Stimulated activated CD4-positive, alpha-beta T cell treated with anti-CD3 and anti-CD28 coated beads, Interleukin-2, amount 100 ng/mL, for 24 hours (primary cell): ENCODE measurements at places on chromosomes 12 and 14.

DNA sequence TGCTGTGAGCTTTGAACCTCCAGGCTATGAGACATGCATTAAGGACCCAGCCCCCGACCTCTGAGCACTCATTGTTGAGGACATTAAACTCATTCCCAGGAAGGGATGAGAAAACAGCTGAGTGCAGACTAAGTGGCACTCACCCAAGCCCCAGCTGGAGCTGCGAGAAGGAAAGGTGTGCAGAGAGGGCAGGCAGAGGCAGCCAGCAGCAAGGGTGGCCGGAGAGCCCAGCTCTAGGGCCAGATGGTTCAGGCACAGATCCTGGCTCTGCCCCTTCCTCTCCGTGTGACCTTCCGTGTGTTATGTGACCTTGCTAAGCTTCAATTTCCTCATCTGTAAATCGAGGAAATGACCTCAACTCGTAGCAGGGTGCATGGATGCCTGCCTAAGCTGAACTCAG lies 3.7 kb downstream of the TSPAN11 start:
- DNase-seq, result no peak

- DNase-seq, result no peak
These were observed 31.7 kb upstream of the HDAC7 start for GRCh38 chr12:47851303-47851952.

DNA sequence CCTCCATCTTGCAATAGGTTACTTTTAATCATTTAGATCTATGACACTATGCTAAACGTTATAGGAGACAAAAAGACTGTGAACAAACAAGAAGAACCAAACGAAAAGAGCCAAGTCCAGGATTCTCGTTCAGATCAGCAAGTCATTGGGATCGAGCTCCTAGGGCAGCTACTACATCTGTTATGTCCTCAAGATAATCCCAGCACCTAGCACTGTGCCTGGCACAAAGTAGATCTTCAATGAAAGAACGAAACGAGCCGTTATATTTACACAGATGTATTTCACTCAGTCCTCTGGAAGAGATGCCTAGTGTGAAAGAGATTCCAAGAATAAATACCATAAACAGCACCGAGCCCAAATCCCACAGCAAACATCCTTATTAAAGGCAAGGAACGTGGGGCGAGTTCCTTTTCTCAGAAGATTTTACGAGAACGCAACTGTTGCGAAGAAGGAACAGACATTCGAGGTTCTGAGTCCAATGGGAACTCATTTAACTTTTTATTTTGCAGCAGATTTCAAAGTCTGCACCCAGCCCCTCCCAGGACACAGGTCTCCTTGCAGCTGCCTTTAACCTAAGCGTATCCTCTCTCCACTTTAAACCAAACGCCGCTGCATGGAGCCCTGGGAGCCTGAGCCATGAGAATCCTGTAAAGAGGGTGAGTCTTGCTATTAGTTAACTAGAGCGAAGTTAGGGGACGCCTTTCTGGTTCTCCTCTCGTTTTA lies 544 bp upstream of the TDP1 start:
- no peak for DNase-seq

DNA sequence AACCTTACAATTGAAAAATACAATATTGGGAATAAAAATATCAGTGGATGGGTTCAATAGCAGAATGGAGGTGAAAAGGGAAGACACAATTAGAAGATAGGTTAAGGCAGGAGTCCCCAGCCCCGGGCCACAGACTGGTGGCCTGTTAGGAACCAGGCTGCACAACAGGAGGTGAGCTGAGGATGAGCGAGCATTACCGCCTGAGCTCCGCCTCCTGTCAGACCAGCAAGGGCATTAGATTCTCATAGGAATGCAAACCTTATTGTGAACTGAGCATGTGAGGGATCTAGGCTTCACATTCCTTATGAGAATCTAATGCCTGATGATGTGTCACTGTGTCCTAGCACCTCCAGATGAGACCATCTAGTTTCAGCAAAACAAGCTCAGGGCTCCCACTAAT lies 27.3 kb upstream of the ST8SIA1 start:
- no peak for DNase-seq

GRCh38 chr14:106613256-106613655 lies 1086.9 kb downstream of the TMEM121 start:
- DNase-seq, result no peak

GRCh38 chr12:42507565-42507964 lies 82.0 kb downstream of the PRICKLE1 start:
- DNase-seq, result no peak

- DNase-seq, result no peak
These were observed 5.5 kb downstream of the TAS2R19 start for GRCh38 chr12:11016937-11017336.

DNA sequence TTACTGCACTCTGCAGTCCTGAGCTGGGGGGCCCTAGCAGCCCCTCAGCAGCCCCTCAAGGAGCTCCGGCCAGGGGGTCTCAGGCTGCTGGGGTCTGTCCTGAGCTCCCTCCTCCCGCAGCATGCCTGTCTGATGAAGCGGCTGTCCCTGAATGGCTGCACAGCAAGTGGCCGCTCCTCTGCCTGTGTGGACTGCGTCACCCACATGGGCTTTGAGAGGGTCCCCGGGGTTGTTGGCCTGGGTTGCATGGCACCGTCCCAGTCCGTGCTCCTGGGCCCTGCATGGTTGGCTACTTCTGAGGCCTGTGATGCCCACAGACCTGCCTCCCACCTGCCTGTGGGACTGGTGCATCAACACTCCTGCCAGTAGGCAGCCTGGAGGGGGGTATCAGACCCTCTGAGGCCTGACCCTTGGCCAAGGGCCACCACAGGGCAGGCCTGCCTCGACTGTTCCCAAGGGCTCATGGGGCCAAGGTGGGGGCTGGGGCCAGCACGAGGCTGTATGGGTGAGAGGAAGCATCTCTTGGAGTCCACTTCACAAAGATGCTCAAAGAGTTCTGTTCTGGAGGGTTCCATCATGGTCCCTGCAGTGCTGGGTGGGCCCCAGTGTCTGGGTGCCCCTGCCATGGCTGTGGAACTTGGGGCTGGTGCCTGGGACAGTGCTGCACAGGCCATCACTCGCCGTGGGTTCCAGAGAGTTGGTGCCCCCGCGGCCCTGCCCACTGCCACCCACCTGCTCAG lies 12.2 kb downstream of the CEP170B start:
- no peak for DNase-seq

DNA sequence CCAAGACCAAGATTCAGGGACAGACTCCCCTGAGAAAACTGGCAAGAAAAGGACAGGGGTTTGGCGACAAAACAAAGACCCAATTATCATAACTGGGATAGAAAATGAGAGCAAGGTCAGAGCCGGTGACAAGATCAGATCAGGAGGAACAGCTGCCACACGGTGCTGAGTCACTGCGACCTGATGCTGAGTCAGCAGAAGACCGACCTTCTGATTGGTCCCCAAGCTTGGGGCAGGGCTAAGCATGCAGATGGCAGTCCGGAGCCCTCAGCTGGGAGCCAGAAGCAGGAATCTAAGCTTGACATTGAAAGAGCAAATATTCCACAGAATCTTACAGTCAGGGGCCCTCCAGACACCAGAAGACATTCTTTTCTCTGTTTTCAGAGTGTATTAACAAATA lies 19.1 kb upstream of the ARMH4 start:
- DNase-seq, result peak; percentile 49

GRCh38 chr12:43957732-43958372 lies 122.0 kb downstream of the TMEM117 start:
- no peak for DNase-seq

DNA sequence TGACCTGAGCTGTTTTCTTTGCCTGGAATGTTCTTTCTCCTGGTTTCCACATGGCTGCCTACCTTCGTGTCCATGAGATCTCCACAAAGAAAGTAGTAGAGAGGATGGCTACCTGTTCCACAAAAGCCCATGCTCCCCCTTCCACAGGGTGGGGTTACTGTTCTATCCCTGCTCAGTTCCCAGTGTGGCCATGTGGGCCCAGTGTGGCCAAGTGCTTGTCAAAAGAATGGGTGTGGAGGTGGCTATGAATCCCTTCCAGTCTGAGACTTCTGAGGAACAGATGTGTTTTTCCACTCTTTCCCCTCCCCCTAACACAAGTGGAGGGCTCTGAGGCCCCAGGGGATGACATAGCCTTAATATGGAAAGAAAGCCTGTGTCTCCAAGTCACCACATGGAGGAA lies 26.2 kb upstream of the HSP90B1 start:
- no peak for DNase-seq

DNA sequence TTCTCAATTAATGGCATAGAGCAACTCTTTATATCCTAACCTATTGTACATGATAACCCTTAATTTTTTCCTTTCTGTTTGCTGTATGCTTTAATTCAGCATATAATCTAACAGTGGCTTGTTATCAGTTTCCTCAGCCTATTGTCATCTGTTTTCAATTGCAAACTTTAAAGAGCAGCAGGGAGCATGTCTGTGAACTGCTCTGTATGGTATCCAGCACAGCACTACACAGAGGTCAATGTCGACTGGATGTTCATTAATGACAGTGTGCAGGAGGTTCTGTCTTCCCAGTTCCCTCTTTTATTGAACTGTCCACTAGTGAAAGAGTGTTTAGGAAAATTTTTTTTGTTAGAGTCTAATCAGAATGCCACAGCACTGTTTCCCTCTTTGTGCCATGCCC lies 609.1 kb downstream of the SOX5 start:
- DNase-seq, result no peak

DNA sequence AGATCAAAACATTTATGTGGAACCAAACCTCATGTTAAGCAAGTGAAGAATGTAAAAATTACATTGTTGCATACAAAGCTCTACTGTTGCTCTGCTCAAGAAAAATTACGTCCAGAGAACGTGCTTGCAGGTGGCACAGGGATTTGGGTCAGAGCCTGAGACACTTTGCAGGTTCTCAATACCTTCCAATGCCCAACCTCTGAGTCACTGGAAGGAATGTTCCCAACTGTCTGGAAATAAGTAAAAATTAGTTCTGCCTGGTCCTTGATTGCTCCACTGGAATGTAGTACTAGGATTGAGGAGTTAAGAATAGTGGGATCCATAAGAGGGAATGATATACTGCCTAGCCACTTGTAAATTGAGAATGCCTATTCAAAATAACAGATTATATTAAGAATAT lies 2.8 kb upstream of the IFNG start:
- DNase-seq, result no peak

DNA sequence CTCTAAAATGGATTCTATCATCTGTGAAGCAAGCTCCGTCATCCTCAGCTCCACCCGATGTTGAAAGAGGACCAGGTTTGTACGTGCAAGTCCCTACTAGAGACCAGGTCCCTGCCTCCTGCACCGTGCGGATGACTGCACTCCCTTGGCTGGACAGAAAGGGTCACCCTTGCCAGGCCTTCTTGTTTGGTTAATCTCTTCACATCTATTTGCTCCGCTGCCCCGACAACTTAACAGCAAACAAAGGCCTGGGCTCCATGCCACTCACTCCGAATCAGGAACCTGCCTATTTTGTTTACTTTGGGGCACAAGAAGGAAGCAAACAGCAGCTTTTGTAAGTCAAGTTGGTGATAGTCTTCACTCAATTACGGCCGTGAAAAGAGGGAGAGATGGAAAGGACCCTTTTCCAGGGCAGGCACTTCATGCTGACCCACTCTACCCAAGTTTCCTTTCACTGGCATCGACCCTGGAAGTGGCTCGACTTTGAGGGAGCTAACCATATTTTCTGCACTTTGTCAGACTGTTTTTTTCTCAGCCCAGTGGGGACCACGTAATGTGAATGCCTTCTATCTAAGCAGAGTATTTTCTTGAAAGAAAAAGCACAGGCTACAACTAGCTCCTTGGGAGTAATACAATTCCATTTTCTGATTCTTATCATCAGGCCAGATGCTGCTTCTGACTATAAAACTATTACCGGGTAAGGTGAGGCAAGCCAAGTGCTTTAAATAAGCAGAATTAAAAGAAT lies 202.6 kb downstream of the FOXN3 start:
- no peak for DNase-seq

- DNase-seq, result no peak
These were observed 248.5 kb upstream of the LMO3 start for GRCh38 chr12:16854465-16854864.

- no peak for DNase-seq
These were observed 28.3 kb downstream of the DEGS2 start for GRCh38 chr14:100131181-100131580.

DNA sequence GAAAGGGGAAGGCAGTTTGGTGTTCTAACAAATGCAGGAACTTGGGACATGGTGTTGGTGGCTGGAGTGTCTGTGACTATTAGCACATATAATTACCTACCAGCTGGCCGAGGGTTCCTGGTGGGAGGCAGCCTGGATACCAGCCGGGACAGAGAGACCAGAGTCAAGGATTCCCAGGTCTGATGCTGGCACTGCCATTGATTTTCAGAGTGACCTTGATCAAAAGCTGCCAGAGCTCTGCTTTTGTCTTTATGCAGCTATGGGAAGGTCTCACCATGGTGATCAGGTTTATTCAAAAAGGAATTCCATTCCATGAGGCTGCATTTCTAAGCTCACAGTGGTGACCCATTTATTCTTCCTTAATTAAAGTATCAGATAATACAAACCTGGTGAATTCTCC lies 101.0 kb upstream of the PWP1 start:
- no peak for DNase-seq

- DNase-seq, result no peak
These were observed 88.3 kb downstream of the RPS29 start for GRCh38 chr14:49497725-49498348.

DNA sequence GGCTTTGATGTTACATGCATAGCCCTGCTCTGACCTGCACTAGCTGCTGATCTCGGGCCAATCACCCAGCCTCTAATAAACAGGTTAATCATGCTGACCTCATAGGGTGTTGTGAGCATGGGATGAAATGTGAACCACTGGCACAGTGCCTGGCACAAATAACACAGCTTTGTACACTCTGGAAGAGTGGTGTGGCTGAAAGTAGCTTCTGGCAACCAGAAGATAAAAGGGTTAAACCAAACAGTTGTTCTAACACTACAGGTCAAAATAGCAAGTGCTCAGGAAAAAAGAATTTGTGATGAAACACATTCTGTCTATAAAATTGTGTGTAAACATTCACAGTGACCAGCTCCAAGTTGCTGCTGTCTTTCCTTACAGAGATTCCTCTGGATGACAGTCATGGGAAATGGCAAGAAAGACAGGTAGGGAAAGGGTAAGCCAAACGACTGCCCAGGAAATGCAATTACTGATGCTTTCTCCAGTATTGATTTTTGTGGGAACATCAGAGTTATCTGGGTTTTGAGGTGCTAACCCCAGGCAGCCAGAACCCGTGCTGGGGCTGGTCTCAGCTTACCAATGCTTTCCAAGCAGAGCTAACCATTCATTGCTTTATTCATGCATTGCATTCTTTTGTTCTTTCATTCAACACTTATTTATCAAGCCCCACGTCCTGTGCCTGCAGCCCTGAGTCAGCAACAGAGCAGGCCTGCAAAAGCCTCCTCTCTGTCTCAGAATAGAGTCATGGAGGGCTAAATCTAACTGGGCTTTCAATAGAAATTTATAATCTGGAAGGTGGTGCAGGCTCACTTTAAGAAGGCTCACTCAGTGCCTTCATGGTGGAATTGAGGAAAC lies 38.1 kb upstream of the CAPRIN2 start:
- DNase-seq, result no peak

DNA sequence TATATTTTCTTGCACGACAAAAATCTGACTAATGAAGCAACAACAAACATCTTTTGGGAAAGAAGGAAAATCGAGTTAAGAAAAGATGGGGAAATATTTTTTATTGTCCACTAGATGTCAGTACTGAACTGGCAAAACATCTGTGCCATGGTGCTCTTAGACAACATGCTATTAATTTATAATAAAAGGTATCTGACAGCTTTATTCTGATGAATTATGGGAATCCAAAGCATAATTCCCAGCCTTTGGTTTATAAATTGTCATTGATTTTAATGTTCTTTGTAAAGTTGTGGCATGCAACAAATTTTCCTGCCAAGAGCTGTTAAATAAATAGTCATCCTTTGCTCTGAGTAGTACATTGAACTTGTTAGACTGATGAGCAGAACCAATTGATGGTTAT lies 231.2 kb downstream of the ETNK1 start:
- DNase-seq, result no peak
